ENCODE measurements at places on chromosomes 5 and 9.

GRCh38 chr5:151202381-151203139 is 21.3 kb downstream of the CCDC69 start:
- no peak for DNase-seq

DNA sequence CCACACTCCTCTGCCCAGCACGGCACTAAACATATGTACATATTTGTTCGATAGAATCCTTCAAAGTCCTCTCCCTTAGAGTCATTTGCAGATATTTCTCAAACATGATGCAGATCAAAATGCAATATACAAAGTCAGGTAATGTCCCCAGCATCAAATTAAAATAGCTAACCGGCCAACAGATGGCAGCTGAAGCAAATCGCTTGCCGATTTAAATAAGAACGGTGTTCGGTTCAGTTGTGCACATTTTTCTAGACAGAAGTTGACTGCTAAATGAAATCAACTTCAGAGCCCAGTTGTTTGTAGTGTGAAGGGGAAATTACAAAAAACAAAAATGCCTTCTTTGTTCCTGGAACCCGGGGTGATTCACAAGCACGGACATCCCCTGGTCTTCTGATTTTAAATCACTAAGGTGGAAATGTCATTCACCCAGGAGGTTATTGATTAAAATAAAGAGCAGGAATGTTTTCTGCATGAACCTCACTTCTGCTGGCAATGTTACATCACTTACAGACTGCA is 219.2 kb downstream of the EBF1 start:
- no peak for DNase-seq

DNA sequence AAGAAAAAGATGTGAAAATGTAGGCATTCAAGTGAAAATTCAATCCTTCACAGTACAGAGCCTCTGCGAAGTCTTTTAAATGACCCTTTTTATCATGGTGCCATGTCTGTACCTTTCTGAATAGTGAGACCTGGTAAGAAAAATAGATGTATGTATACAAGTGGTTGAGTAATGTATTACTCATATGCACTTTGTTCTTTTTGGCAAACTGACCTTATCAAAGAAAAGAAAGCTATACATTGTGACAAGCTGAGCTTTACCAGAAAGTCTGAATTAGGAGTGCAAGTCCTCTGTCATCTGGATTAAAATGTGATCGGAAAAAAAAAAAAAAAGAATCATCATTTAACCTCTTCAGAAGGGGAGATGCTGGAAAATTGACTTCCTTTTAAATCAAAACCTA is 356.4 kb upstream of the CCNH start:
- DNase-seq: no peak

- DNase-seq: peak; percentile 35
These were observed 23.4 kb downstream of the WNK2 start for GRCh38 chr9:93207326-93207814.

DNA sequence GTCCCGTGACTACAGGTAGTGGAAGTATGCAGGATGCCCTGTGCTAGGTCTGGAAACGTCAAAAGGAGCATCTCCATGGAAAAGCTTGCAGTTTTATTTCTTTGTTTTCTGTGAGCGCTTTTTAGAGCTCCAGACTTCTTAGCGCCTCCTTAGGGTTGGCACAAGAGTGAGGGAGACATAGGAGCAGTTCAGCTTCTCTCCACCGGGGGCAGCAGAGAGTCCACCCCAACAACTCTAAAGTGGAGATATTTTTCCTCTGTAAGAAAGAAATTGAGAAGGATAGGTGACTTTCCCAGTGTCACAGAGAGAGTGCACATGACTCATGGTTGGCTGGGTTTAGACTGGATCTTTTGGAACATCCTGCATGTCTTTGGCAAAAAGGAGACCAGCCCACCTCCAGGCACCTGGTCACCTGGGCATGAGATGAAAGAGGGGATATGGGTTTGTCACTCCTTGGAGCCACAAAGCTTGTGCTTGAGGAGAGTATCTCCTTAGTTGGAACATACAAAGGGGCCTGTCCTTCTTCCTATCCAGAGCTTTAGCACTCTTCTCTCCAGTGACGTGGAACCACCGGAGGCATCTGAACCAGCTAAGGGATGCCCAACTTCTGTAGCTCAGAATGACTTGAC is 637.7 kb downstream of the SEMA5A start:
- no peak for DNase-seq

DNA sequence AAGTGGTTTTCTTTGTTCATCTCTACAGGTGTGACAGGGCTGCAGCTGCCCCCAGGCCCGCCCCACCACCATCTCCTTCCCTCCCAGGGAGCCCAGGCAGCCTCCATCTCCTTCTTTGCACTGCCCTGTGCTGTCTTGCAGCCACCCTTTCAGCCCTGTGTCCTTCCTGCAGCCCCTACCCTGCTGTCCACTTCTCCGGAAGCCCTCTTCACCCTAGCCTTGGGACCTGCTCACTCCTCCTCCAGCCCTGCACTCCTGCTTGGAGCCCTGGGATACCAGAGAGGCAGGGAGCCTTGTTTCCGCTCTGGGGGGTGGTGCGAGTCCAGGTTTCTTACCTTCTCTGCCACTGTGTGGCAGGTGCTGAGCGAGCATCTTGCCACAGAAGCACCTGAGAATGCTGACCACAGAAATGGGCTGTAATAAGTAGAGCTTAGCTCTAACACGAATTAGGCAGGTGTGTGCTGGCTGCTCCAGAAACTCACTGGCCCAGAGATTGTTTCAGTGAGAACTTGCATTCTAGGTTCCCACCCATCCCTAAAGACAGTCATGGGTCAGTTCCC is 51.3 kb upstream of the GADD45G start:
- DNase-seq: no peak

DNA sequence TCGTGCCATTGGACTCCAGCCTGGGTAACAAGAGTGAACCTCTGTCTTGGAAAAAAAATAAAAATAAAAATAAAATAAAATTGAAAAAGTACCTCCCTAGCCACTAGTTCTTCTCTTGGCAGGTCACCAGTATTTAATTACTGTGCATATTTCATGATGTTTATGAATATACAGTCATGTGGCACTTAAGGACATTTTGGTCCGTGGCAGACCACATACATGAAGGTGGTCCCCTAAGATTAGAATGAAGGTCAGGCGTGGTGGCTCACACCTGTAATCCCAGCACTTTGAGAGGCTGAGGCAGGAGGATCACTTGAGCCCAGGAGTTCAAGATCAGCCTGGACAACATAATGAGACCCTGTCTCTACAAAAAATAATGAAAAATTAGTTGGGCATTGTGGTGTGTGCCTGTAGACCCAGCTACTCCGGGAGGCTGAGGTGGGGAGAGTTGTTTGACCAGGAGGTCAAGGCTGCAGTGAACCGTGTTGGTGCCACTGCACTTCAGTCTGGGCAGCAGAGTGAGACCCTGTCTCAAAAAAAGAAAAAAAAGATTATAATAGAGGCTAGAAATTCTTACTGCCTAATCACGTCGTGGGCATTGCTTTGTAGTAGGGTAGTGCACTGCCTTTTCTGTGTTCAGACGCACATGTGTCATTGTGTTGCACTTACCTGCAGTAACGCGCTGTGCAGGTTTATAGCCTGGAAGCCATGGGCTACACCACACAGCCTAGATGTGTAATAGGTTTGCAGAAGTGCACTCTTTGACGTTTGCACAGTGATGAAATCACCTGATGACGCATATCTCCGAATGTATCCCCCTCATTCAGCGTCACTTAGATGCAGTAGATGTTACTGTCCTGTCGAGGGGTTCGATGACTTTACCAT is 12.8 kb downstream of the EHMT1 start:
- no peak for DNase-seq

GRCh38 chr5:3460416-3460815 is 135.2 kb upstream of the IRX1 start:
- DNase-seq: no peak

DNA sequence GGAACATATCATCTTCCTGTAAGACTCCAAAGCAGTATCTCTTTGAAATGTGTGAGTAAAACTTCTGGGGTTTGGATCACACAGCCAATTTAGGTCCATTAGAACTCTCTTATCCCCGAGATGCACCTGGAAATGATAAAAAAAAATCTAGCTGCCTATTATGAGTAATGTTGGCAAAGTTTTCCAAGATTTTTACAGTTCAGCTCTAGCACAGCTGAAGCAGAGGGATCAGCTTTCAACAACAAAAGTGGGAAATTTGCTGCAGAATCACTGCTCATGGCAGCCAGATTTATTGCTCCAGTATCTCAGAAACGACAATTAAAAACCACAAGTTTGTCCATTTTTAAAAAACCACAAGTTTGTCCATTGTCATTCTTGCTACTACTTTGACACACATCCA is 292.2 kb downstream of the IRX2 start:
- no peak for DNase-seq

- no peak for DNase-seq
These were observed 89.5 kb downstream of the PHF2 start for GRCh38 chr9:93665637-93666438.

DNA sequence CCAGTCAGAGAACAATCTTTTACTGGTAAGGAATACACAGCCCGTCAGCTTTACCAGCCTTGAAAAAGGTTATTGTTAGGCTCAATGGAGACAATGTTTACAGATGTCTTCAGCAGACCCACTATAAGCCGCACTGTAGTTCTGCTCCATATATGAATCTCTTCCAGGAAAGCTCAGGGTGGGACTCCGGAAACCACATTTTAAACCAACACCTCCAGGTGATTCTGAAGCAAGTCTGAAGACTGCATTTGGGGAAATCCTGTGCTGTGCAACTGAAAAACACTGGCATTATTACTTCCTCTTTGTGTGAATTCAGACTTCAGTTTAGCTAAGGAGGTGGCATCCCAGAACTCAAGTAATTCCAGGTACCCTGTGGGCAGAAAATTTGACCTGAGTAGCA is 3.5 kb downstream of the GZMK start:
- no peak for DNase-seq

DNA sequence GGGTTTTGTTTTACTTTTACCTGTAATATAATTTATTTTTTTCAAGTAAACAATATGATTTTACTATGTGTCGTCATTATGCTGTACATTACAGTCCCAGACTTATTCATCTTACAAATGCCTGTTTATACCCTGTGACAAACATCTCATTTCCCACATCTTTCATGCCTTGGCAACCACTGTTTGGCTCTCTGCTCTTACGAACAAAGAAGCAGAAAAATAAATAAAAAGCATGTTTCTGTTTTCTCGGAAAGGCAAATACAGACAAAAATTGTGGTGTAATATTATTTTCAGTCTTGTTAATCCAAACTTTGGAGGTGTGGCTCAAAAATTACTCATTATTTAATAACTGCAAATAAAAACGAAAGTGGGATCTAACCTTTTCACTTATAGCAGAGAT is 393.0 kb downstream of the CDH12 start:
- DNase-seq: no peak

DNA sequence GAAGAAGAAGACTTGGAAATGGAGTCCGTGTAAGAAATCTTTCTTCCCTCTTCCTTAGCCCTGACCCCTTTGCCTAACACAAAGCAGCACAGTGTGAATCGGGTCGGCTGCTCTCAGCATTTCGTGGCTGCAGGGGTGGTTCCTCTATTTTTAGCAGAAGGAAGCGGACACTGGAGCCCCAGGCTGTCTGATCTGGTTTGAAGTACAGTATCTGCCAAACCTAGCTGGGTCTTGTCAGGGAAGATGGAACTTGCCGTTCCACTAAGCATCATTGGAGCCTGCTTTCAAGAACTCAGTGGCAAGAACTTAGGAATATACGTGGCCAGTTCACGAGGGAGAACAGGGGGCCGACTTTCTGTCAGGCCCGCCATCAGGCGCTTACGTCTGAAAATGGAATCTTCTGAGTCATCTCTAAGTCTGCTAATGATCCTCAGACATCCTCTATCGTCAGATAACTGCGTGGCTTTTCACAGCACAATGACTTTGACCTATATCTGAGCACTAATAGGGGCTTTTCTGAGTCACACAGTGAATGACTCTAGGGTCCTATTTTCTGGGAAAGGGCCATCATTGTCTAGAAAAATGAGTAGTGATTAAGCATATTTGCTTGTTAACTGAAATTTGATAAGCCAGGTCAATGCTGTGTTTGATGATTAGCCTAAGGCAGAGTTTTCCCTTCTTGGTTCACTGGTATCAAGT is 43.3 kb upstream of the NCS1 start:
- peak; percentile 45 for DNase-seq

- DNase-seq: no peak
These were observed 1.6 kb downstream of the BASP1 start for GRCh38 chr5:17219006-17219422.

- DNase-seq: no peak
These were observed 379.9 kb upstream of the ACO1 start for GRCh38 chr9:32004431-32005076.

DNA sequence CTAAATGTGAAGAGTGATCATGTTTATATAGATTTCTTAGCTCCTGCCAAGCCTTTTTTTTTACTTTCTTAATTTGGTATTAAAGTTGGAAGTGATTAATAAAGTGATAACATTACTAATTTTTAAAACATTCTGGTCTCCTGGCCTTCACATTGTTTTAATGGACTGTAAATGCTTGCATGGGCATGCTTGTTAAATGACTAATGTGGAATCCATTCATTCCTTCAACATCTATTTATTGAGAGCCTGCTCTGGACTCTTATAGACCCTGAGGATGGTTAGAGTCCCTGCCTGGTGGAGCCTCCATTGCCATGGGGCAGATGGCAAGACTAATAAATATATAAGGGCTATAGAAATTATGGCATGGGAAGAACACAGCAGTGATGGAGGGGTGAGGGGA is 103.5 kb downstream of the NTRK2 start:
- DNase-seq: no peak
